ENCODE measurements at places on chromosomes 7 and 10. TPM values are rescaled to one million over a fixed set of nuclear protein-coding genes. Genes with fewer than 3 reads are reported as not detected.

The PRTFDC1 gene
- 17.5 TPM for total RNA-seq

The MYOZ1 gene
- total RNA-seq, result 4.0 TPM

The SPDYE11 gene
- total RNA-seq, result 0.13 TPM

The TBX20 gene
- 0.36 TPM for total RNA-seq

The ARHGEF35 gene
- 6.1 TPM for total RNA-seq

The NODAL gene
- total RNA-seq, result 1.5 TPM

The KIF11 gene
- 9.4 TPM for total RNA-seq

The CPVL gene
- total RNA-seq, result 21.8 TPM

The OIT3 gene
- total RNA-seq, result 5.5 TPM

The KIF20B gene
- 12.9 TPM for total RNA-seq

The GTF2IRD1 gene
- total RNA-seq, result 32.6 TPM

The MICU1 gene
- total RNA-seq, result 39.9 TPM

The SH3PXD2A gene
- 59.9 TPM for total RNA-seq

The HYAL4 gene
- total RNA-seq, result 3.1 TPM

The RAMP3 gene
- total RNA-seq, result 0.62 TPM

The ARHGAP22 gene
- 1.9 TPM for total RNA-seq

The CTAGE6 gene
- total RNA-seq, result not detected

The MYPN gene
- not detected for total RNA-seq

The SORCS1 gene
- 0.56 TPM for total RNA-seq

The HIBADH gene
- 15.4 TPM for total RNA-seq

The KLF14 gene
- not detected for total RNA-seq

The WDR86 gene
- 57.0 TPM for total RNA-seq

The ZPBP gene
- total RNA-seq, result not detected

The AGR2 gene
- total RNA-seq, result not detected

The SLC18A3 gene
- 0.72 TPM for total RNA-seq

The COL26A1 gene
- 6.1 TPM for total RNA-seq

The CASP2 gene
- 55.3 TPM for total RNA-seq

The PTER gene
- total RNA-seq, result 2.3 TPM

The TAS2R16 gene
- not detected for total RNA-seq

The FAM25G gene
- total RNA-seq, result not detected

The SLC29A3 gene
- 11.7 TPM for total RNA-seq

The ITGB8 gene
- 0.69 TPM for total RNA-seq

The ZP3 gene
- total RNA-seq, result 105 TPM

The GBX1 gene
- total RNA-seq, result 13.8 TPM

The CPN1 gene
- not detected for total RNA-seq

The INSYN2A gene
- 1.7 TPM for total RNA-seq

The TUBB8 gene
- 0.69 TPM for total RNA-seq

The HTR5A gene
- 0.08 TPM for total RNA-seq

The TACR2 gene
- total RNA-seq, result not detected

The KCP gene
- 4.3 TPM for total RNA-seq

The CAV1 gene
- total RNA-seq, result 48.2 TPM

The PHYH gene
- total RNA-seq, result 10.2 TPM

The SVIL gene
- total RNA-seq, result 125 TPM

The TAF6 gene
- 71.8 TPM for total RNA-seq

The GNAT3 gene
- total RNA-seq, result not detected

The CYP2C18 gene
- total RNA-seq, result not detected

The NEBL gene
- total RNA-seq, result 1.7 TPM

The CTBP2 gene
- 145 TPM for total RNA-seq

The GHITM gene
- 97.8 TPM for total RNA-seq

The XRCC2 gene
- total RNA-seq, result 2.9 TPM

The FZD8 gene
- total RNA-seq, result 45.9 TPM

The EGFR gene
- total RNA-seq, result 5.0 TPM

The HPS1 gene
- 30.6 TPM for total RNA-seq

The CADPS2 gene
- total RNA-seq, result 27.8 TPM

The GUSB gene
- total RNA-seq, result 53.6 TPM

The GHRHR gene
- 7.5 TPM for total RNA-seq

The STEAP4 gene
- 0.54 TPM for total RNA-seq
